Vagina (tissue), 2 donors: ENCODE measurements at places on chromosomes 5 and 9. TPM values are rescaled to one million over a fixed set of nuclear protein-coding genes. Genes with fewer than 3 reads are reported as not detected.

DNA sequence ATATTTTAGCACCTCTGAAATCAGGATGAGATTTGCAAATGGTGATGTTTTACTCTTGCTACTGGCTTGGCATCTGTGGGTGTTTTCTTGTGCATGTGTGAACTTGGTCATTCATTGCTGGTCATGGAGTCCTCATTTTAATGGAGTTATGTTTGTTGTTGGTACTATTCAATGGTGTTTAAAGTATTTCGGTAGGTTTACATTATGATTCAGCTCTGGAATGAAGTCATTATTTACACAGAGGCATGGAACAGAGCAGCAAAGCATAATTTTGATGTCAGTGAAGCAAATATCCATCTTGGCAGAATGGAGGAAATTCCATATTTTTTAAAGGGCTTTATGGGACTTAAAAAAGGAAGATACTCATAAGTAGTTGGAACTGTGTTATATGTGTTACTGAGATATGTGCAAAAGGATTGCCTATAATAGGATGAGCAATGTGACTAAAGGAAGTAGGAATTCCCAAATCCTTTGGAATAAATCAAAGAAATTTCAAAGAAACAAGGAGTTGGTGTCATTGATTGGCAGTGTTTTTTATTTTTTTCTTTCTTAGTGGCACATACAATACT, 147.4 kb downstream of the ACTBL2 start:
- no peaks in the 10 kb centered on the region for H3K36me3 ChIP-seq
- H3K4me3 ChIP-seq: no peak overlapping the region
- H3K27ac ChIP-seq: no peak overlapping the region
- no peak for DNase-seq
- H3K4me1 ChIP-seq: no peaks in the 10 kb centered on the region
- no peaks in the 10 kb centered on the region for H3K27me3 ChIP-seq

DNA sequence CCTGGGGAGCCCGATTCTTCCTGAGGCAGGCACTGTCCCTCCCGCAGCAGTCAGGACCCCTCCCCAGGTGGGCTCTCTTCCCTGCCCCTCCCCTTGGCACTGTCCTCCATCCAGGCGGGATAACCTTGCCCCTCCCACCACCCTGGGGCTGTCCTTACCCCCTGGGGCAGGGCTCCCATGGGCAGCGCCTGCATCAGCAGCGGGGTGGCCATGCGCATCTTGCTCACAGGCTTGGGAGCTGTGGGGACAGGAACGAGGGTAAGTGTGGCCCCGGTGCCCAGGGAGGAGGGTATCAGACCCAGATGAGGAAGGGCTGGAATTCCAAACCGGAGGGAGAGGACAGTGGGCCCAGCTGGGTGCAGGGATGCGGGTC, 6.0 kb downstream of the CD74 start:
- H3K27ac ChIP-seq: no peak overlapping the region
- H3K36me3 ChIP-seq: no peaks in the 10 kb centered on the region
- H3K4me3 ChIP-seq: no peak overlapping the region
- H3K27me3 ChIP-seq: no peaks in the 10 kb centered on the region
- peaks cover 6% of the 10 kb centered on the region for H3K4me1 ChIP-seq
- no peak for DNase-seq

GRCh38 chr5:124659798-124660197, 86.6 kb downstream of the ZNF608 start:
- no peak overlapping the region for H3K4me3 ChIP-seq
- no peak overlapping the region for H3K27ac ChIP-seq
- no peak for DNase-seq
- H3K4me1 ChIP-seq: peaks cover 56% of the 10 kb centered on the region
- H3K27me3 ChIP-seq: no peaks in the 10 kb centered on the region

- H3K27me3 ChIP-seq: no peaks in the 10 kb centered on the region
- no peaks in the 10 kb centered on the region for H3K36me3 ChIP-seq
- H3K4me1 ChIP-seq: peaks cover 8% of the 10 kb centered on the region
- no peak overlapping the region for H3K4me3 ChIP-seq
Measured at GRCh38 chr9:91174772-91175171, 186.9 kb downstream of the AUH start.

DNA sequence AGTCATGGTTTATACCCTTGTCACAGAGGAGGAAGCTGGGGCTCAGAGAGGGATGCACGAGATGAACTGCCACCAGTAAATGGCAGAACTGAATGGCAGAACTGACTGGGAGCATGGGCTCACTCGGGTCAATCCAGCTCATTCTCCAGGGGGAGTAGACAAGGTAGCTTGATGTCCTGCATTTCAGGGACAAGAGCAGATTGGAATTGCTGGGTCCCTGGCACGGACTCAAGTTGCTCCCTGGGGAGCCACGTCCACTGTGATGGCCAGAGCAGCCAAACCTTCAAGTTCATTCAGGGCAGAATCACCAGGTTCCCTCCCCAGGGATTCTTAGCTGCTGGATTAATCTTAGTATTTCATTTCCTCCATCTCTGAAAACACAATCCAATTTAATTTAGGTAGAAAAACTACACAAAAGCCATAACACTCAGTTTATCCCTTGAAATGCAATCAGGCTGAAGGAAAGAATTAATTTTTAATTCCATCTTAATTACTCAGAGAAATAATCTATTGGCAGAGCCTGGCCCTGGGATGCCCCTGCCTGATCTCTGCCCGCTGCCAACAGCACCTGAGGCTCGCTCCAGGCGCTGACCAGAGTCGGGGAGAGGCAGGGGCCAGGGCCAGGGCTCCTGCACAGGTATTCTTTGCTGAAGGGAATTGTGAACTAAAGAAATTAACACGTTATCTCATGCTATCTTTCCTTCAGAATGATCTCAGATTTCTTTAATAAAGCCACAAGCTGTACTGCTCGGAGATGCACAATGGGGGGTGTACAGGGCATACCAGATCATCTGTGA, 42.0 kb upstream of the UNC5A start:
- peak; percentile 61 for DNase-seq
- H3K4me3 ChIP-seq: no peak overlapping the region
- H3K36me3 ChIP-seq: no peaks in the 10 kb centered on the region
- H3K4me1 ChIP-seq: no peaks in the 10 kb centered on the region
- H3K27ac ChIP-seq: no peak overlapping the region
- no peaks in the 10 kb centered on the region for H3K27me3 ChIP-seq

DNA sequence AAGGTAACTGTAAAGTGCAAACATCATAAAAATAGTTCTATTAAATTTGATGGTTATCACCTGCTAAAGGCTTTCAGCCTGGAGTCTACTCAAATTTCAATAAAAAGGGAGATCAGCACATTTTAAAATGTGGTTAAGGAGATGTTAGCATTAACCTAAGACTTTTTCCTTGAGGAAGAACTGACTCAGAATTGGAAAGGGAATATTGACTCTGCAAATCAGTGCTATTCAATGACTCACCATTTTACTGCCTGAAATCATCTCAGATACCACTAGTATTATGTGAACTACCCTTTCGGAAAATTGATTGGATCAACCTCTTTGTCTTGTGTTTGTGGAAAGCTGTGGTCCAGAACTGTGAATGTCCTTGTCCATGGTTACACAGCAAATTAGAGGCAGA, 113.3 kb downstream of the ADRB2 start:
- no peak overlapping the region for H3K27ac ChIP-seq
- no peak overlapping the region for H3K4me3 ChIP-seq
- no peaks in the 10 kb centered on the region for H3K36me3 ChIP-seq
- no peaks in the 10 kb centered on the region for H3K27me3 ChIP-seq

DNA sequence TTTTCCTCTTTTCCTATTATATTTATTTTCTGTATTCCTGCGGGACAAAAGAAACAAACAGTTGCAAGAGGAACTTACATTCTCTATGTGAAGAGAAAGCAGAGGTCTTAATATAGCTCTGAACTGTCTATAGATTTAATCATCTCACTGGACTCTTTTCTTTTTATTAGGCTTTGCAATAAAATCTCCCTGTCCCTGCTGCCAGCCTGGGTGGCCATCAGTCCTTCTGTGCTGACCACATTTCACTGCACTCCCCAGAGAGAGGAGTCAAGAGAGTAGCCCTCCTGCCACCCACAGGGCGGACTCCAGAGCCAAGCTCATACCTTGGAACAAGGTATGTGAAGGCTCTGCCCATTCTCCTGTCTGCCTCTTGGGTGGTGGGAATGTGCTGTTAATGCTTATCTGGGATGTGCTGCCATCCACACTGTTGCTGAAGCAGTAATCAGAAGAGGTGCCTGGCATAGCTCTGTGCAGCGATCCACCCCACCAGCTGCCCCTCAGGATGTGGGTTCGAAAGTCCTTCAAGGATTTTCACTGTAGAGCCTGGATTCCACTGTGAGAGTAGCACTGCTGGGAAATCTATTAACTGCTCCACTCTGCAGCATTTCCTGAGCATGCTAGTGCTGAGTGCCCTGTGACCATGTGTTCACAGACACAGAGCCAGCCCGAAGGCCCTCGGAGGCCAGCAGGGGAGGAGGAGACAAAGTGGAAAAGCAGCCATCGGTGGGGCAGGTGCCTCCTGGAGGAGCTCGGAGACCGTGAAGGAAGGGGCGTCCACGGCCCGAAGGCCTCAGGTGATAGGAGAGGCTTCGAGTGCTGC, 334.6 kb downstream of the MED10 start:
- H3K4me1 ChIP-seq: no peaks in the 10 kb centered on the region
- H3K36me3 ChIP-seq: no peaks in the 10 kb centered on the region
- H3K27me3 ChIP-seq: no peaks in the 10 kb centered on the region
- H3K27ac ChIP-seq: no peak overlapping the region

DNA sequence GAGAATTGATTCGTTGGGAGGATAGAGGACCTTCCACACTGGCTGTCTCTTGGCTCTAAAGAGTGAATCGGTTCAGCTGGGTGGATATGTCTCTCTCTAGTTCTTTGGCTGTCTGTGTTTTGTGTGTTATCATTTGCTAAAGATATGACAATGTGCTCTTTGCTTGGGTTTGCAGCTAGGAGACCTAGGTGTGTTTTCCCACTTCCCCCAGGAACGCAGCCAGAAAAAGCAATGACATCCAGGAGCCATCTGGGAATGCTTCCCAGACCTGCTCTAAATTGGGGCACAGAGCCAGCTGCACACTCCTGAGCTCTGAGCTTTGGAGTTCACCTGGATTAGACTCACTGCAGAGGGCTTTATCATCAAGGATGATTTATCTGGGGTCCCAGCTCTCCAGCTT, 12.8 kb upstream of the PDZD2 start:
- no peaks in the 10 kb centered on the region for H3K36me3 ChIP-seq
- no peaks in the 10 kb centered on the region for H3K27me3 ChIP-seq
- no peak overlapping the region for H3K27ac ChIP-seq
- H3K4me1 ChIP-seq: no peaks in the 10 kb centered on the region
- no peak overlapping the region for H3K4me3 ChIP-seq
- no peak for DNase-seq

DNA sequence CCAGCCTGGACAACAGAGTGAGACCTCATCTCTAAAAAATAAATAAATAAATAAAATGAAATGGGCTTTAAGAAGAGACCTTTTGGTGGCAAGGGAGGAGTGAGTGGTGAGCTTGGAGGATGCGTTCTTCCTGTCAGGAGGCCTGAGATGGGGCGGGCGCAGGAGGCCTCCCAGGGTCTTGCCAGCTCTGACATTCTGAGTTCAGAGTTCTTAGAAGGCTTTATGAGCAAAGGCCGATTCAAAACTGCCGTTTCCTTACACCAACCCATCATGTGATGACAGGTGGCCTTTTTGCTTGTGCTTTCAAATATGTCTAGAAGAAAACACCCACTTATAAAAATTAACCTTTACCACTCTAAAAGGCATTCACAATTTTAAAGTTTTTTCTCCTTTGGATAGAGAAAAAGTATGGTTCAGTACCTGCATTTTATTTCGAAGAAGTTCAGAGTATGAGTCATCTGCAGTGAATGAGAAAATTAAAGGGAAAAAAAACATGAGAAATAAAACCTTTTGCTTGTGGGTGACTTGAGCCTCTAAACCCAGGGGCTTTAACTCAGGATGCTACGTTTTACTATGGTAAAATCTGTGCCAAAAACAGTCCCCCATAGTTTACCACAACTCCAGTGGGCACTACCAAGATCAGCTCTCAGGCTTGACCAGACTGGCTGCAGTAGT, 157.4 kb upstream of the OTULINL start:
- no peaks in the 10 kb centered on the region for H3K36me3 ChIP-seq
- no peaks in the 10 kb centered on the region for H3K27me3 ChIP-seq
- H3K4me1 ChIP-seq: peaks cover 2% of the 10 kb centered on the region

DNA sequence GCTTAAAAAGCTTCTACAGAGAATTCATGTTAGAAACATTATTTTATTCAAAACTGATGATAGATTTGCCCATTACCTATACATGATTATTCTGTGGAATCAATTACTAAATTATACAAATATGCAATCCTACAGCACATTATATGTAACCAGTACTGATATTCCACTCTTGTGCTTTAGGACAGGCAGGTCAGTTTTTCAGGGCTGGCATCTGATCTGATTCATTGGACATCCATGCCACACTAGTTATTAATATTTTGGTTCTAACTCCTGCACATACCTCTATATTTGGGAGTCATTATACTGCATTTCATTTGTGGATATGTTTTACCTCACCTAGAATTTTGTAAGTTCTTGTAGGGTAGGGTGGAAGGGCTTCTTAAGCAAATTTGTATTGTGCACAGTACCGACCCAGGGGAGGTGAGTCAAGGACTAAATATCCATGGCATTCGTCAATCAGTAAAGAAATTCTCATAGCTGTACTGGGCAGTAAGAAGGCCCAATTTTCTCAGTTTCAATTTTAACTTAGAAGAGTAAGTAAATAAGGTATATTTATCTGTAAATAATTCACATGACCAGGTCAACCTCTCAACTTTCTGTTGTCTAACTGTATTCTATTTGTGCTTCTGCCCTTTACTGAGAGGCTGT, 33.5 kb downstream of the ELOVL7 start:
- no peaks in the 10 kb centered on the region for H3K36me3 ChIP-seq
- no peaks in the 10 kb centered on the region for H3K27me3 ChIP-seq
- H3K4me1 ChIP-seq: no peaks in the 10 kb centered on the region
- H3K27ac ChIP-seq: no peak overlapping the region
- H3K4me3 ChIP-seq: no peak overlapping the region

GRCh38 chr9:120914396-120914795, 12.2 kb downstream of the TRAF1 start:
- no peak for DNase-seq
- H3K27ac ChIP-seq: no peak overlapping the region
- no peaks in the 10 kb centered on the region for H3K36me3 ChIP-seq

GRCh38 chr5:58393716-58394115, 66.2 kb downstream of the PLK2 start:
- no peaks in the 10 kb centered on the region for H3K36me3 ChIP-seq
- H3K27ac ChIP-seq: no peak overlapping the region
- no peak for DNase-seq
- H3K4me1 ChIP-seq: no peaks in the 10 kb centered on the region

- peaks cover 5% of the 10 kb centered on the region for H3K4me1 ChIP-seq
- H3K4me3 ChIP-seq: no peak overlapping the region
- H3K36me3 ChIP-seq: peaks cover 5% of the 10 kb centered on the region
- DNase-seq: no peak
- H3K27me3 ChIP-seq: no peaks in the 10 kb centered on the region
Measured at GRCh38 chr5:75681125-75681830, 36.0 kb downstream of the POC5 start.

DNA sequence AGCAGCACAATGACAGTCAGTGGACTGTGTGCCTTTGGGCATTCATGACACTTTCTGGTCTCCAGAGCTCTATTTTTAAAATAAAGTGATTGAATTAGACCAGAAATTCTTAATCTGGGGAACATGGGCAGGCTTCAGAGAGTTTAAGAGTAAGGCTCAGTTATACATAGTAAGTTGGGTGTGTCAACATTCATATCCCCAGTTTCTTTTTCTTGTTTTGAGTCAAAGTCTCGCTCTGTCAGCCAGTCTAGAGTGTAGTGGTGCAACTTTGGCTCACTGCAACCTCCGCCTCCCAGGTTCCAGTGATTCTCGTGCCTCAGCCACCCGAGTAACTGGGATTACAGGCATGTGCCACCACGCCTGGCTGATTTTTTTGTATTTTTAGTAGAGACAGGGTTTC, 13.7 kb upstream of the KIF4B start:
- no peaks in the 10 kb centered on the region for H3K36me3 ChIP-seq
- H3K4me1 ChIP-seq: no peaks in the 10 kb centered on the region
- no peak overlapping the region for H3K4me3 ChIP-seq
- no peak overlapping the region for H3K27ac ChIP-seq

The C5orf22 gene
- 18.2 TPM for total RNA-seq

The AQP7 gene
- 6.4 TPM for total RNA-seq

The MSMP gene
- not detected for total RNA-seq

The CSF1R gene
- total RNA-seq: 21.4 TPM

The PCDHGC5 gene
- 3.4 TPM for total RNA-seq
